ENCODE measurements at places on chromosomes 2 and 18.
A peak's percentile ranks its signal among the peaks of the same experiment; 100 is the strongest.

DNA sequence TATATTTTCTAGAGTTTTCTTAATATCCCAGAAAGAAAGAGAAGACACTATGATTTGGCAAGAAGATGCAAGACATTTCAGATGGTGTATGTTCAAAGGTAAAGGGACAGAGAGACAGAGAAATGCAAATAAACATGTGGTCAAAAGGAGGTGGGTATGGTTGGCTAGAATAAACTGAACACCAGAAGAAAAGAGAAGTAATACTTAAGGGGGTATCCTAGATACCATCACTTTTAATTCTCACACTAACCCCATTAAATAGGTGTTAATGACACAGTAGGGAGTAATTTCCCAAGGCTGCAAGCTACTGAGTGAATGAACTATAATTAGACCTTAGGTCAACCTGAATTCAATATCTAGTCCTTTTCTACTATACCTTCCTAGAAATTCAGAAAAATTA, 111.2 kb upstream of the CD226 start:
- no peak for DNase-seq

GRCh38 chr2:176812246-176812775, 400.3 kb upstream of the HNRNPA3 start:
- no peak for DNase-seq

DNA sequence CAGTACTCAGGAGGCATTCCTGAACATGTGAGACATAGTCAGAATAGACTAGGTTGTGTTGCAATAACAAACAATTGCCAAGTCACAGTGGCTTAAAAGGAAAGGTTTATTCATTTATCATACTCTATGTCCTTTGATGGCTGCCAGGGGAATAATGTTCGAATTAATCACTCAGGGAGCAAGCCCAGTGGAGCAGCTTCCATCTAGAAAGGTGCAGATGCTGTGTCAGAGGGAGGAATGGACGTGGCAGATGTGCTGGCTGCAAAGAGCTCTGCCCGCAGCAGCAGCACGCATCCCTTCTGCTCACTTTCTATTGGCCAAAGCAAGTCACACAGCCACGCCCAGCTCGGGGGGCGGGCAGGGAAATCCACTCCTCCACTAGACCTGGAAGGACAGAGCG, 105.9 kb upstream of the AQP4 start:
- no peak for DNase-seq

DNA sequence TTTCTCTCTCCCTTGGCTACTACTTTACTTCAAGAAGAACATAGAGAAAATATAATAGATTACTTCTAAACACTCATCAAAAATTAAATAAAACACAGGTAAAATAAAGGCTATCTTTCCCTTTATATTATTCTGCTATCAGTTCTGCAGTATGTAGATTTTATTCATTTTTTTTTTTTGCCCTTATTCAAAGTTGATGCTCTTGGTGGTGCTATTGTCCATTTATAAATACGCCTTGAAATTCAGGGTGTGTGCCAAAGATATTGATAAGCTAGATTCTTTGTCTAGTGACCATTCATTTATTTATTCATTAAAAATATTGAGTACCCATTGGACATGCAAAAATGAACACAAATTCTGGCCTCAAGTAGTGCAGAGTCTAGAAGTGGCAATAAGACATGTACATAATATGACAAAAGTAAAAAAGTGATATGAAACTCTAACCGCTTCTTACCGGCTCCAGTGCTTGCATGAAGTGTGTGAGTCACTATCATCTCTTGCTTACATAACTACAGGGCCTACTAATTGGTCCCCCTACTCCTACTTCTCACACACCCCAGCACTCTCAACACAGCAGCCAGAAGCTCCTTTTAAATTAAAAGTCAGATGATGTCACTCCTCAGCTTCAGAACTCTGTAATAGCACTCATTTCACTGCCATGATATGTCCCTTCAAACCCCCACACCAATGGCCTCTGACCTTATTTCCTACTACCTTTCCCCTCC, 208.3 kb upstream of the FANCL start:
- DNase-seq, result no peak

- DNase-seq, result no peak
Measured at GRCh38 chr2:225488743-225489142, 89.2 kb downstream of the NYAP2 start.

GRCh38 chr18:50190236-50190635, 4.7 kb downstream of the MYO5B start:
- peak; percentile 47 for DNase-seq

DNA sequence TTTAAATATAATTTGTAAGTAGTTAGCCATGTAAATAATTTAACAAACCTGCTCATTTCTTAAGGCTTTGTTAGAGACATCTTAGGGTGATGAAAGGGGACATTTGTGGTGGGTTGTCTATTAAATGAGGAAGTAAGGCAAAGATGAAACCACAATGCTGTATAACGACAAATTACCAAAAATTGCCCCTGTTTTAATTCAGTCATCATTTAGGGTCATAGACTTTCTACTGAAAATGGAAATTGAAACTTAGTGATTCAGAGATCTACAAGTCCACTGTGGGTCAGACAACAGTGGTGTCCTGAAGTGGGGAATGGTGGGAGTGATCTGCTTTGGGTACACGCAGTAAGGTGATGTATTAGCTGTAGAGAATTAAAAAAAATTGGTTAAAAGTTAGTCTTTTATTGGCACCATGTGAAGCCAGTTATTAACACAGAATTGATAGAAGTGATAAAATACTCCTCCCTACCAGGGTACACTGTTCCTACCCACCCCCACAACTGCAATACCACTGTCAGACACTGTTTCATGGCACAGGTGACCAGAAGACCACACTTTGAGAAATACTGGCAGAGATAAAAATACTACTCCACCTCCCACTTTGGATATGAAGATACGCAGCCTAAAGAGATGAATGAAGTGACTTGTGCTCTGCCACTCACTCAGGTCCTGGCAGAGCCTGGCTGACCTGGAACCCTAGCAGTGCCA, 13.4 kb downstream of the CERS6 start:
- DNase-seq, result no peak

GRCh38 chr2:106336737-106337136, 131.5 kb downstream of the RGPD3 start:
- no peak for DNase-seq

DNA sequence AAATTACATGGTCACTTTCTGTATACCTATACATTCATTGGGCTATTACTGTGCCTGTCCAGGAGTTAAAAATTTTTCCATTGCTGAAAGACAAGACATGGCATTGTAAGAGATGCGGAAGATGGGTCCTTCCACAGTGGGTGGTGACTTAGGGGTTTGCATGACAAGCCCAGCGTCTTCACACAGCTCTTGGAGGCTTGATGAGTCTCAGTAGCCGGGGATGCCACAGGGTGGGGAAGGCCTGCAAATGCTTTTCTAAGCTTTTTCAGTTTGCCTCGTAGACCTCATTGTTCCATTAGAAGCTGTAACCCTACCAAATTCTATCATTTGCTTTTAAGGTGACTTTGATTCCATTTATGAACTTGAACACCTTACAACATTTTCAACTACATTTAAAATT, 18.1 kb upstream of the MAPRE3 start:
- no peak for DNase-seq

Measured in vagina (tissue), 2 donors.